ENCODE measurements at places on chromosomes 7 and 10.

DNA sequence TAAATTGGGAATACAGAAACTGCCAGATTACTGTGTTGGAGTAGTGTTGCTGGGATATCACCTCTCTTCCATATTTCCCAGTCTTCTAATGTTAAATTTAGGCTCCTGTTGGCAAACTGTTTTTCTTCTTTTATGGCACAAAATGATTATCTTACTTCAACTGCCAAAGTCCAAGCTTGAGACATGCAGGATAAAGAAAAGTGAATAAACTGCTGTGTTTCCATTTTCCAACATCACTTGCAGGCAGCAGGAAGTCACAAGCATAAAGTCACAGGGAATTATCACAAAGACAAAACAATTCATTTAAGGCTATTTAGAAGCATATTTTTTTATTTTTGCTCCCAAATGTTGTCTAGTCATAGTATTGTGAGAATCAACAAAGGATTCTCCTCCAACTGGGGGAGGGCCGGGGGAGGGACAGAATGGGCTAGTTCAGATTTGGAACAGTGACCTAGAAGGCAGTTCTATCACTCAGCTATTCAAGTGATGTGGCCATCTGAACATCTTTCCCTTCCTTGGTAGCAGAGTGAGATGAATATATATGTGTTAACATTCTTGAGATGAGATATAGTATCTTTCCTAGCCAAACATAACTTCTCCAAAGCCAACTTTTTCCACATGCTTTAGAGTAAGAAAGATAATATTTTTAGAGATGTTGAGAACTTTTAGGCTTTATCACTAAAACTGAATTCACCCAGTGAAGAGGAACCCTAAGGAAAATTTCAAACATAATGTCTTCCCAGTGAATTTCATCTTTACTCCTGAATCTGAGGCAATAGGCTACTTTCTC, 364.7 kb downstream of the CTNNA3 start:
- no peaks in the 10 kb centered on the region for H3K36me3 ChIP-seq
- H3K27ac ChIP-seq: no peak overlapping the region
- no peaks in the 10 kb centered on the region for H3K4me1 ChIP-seq
- no peak for DNase-seq
- no peaks in the 10 kb centered on the region for H3K27me3 ChIP-seq

DNA sequence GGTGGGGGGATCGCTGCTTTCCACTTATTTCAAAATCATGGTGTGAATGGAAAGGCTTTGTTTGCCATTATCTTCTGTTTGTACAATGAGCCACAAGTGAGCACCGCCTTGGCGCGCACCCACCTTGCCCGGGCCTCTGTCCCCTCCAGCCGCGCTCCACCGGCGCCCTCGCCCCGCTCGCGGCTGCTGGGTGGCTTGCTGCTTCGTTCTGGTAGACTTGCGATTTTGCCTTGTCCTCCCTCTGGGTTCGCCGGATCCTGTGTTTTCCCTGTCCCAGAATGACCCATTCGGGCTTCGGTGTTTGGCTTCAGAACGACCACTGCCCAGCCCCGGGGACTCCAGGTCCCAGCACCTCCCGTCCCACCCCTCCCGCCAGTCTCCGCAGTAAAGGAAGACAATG, 273.0 kb upstream of the BMPER start:
- H3K27me3 ChIP-seq: no peaks in the 10 kb centered on the region
- no peaks in the 10 kb centered on the region for H3K4me1 ChIP-seq

DNA sequence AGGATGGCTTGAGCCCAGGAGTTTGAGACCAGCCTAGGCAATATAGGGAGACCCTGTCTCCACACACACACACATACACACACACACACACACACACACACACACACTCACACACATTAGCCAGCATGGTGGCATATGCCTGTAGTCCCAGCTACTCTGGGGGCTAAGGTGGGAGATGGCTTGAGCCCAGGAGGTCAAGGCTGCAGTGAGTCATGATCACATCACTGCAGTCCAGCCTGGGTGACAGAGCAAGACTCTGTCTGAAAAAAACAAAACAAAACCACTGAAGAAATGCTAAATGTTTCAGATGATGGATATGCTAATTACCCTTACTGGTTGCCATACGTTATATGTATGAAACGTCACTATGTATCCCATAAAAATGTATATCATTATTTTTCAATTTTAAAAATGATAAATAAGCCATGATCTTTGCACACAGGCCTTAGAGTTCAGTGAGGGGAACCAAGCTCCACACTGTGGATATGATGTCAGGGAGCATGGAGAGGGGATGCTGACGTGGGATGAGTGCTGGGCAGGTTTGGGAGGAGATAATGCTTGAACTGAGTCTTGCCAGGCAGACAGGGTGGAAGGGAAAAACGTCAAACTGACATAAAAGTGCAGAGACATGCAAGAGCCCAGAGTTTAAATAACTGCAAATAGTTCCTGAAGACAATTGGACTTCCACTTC, 45.9 kb upstream of the ARHGAP12 start:
- H3K27ac ChIP-seq: no peak overlapping the region
- peaks cover 7% of the 10 kb centered on the region for H3K4me1 ChIP-seq
- H3K36me3 ChIP-seq: peaks cover 2% of the 10 kb centered on the region
- no peak overlapping the region for H3K4me3 ChIP-seq

GRCh38 chr10:96619796-96620773, 33.3 kb upstream of the TM9SF3 start:
- peaks cover 8% of the 10 kb centered on the region for H3K4me1 ChIP-seq
- H3K4me3 ChIP-seq: no peak overlapping the region
- no peak for DNase-seq
- peak overlapping the region; percentile 72 for H3K27ac ChIP-seq
- peaks cover 47% of the 10 kb centered on the region for H3K36me3 ChIP-seq
- no peaks in the 10 kb centered on the region for H3K27me3 ChIP-seq

DNA sequence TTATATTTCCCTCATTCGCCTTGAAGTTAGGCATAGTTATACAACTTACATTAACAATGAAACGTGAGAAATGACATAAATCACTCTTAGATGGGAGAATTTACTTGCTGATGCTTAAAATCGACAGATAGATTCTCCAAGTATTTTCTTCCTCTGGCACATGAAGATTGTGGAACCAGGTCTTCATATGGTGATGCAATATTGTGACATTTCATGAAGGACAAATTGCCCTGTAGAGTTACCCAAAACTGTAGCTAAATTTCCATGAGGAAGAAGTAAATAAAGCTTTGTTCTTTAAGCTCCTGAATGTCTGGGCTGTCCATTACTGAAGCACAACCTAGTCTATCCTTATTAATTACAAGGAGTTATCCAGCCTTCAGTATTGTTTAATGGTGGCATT, 353.1 kb downstream of the THSD7A start:
- H3K27me3 ChIP-seq: no peaks in the 10 kb centered on the region
- no peak for DNase-seq
- no peaks in the 10 kb centered on the region for H3K36me3 ChIP-seq

DNA sequence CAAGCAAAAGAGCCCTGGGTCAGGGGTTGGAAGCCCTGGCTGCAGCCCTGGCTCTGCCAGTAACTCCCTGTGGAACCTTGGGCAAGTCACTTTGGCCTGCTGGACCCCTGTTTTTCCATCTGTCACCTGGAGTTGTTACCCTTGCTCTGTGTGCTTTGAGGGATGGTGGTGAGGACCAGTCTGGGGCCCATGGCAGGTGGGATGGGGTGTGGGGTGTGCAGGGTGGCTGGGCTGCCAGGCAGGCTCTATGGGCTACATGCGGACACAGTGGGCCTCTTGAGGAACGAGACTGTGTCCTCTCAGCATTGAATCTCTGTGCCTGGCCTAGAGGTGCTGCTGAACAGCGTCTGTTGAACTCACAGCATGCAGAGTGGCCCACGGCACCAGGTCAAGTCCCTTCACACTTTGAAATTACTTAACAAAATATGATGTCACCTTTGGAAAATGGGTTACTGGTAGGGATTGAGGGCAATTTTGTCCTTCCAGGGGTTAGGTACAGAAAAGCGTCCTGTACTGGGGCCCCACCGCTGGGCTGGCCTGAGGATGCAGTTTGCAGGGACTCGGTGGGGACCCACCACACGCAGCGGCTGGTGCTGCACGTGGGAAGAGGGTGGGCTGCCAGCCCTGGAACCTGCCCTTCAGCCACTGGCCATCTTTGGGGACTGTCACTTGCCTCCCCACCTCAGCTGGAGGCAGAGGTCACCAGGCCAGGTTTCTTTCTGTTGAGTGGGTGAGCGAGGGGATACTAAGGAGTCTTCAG, 45.3 kb downstream of the PRF1 start:
- H3K4me3 ChIP-seq: no peak overlapping the region
- no peak overlapping the region for H3K27ac ChIP-seq
- H3K36me3 ChIP-seq: peaks cover 2% of the 10 kb centered on the region
- no peak for DNase-seq

- no peak for DNase-seq
- no peaks in the 10 kb centered on the region for H3K4me1 ChIP-seq
- H3K4me3 ChIP-seq: no peak overlapping the region
- H3K27me3 ChIP-seq: peaks cover 8% of the 10 kb centered on the region
- no peak overlapping the region for H3K27ac ChIP-seq
Observed at GRCh38 chr10:8144496-8144895, 90.0 kb downstream of the GATA3 start.

- H3K27ac ChIP-seq: no peak overlapping the region
- peaks cover 16% of the 10 kb centered on the region for H3K27me3 ChIP-seq
- no peaks in the 10 kb centered on the region for H3K4me1 ChIP-seq
Observed at GRCh38 chr10:8069627-8070026, 15.1 kb downstream of the GATA3 start.

GRCh38 chr10:10589540-10590303, 427.9 kb upstream of the CELF2 start:
- H3K27ac ChIP-seq: no peak overlapping the region
- no peaks in the 10 kb centered on the region for H3K4me1 ChIP-seq
- H3K36me3 ChIP-seq: no peaks in the 10 kb centered on the region

DNA sequence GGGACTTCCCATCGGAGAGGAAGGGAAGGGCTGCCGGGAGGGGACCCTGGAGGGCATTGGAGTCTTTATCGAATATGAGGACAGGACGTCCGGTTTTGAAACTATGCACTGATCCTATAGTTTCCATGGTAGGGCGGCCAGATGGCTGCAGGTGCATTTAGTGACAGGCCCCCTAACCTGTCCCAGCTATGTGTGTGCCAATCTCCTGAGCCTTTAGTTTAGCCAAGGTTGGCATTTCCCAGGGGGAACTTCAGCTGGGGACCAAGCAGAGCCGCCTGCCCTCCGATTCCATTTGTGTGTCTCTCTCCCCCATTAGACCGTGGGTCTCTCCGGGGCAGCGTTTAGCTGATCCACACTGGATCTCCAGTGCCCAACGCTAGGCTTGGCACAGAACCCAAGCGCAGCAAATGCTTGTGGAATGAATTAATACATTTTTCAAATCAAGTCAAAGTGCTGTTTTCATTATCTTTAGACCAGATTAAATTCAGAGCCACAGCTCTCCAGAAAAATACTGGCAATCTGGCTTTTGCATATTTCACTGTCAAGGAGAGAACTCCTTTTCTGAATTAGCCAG, 19.9 kb downstream of the TMEM270 start:
- no peak overlapping the region for H3K27ac ChIP-seq
- H3K36me3 ChIP-seq: no peaks in the 10 kb centered on the region
- H3K4me1 ChIP-seq: no peaks in the 10 kb centered on the region
- H3K4me3 ChIP-seq: no peak overlapping the region
- no peak for DNase-seq
- peaks cover 13% of the 10 kb centered on the region for H3K27me3 ChIP-seq

GRCh38 chr10:68301790-68302502, 29.9 kb upstream of the HNRNPH3 start:
- H3K27me3 ChIP-seq: no peaks in the 10 kb centered on the region
- H3K36me3 ChIP-seq: no peaks in the 10 kb centered on the region
- peaks cover 23% of the 10 kb centered on the region for H3K4me1 ChIP-seq

- no peak overlapping the region for H3K27ac ChIP-seq
- DNase-seq: no peak
- peaks cover 3% of the 10 kb centered on the region for H3K36me3 ChIP-seq
- no peak overlapping the region for H3K4me3 ChIP-seq
Observed at GRCh38 chr10:3395458-3395861, 222.9 kb upstream of the PITRM1 start.

- no peak overlapping the region for H3K4me3 ChIP-seq
- H3K36me3 ChIP-seq: peaks cover 6% of the 10 kb centered on the region
- peaks cover 45% of the 10 kb centered on the region for H3K4me1 ChIP-seq
- no peak for DNase-seq
Observed at GRCh38 chr7:37424995-37425394, 23.7 kb downstream of the ELMO1 start.

- H3K27ac ChIP-seq: no peak overlapping the region
- no peak for DNase-seq
- H3K4me3 ChIP-seq: no peak overlapping the region
Observed at GRCh38 chr10:130686689-130687300, 550.6 kb downstream of the GLRX3 start.

DNA sequence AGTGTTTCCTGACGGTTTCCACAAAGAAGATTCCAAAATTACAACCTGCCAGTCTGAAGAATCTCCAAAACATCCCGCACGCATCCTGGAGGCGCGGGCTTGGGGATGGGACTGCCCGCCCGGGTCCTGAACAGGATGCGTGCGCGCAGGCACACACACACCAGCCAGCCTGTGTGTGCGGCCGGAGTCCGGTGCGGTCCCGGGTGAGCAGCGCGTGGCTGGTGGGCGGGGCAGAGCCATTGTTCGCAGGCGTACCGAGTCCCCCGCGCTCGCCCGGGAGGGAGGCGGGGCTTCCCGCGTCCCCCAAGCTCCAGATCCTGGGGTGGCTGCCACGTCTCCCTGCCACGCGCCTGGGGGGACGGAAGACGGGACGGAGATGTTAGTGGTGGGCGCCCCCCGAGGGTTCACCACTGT, 675 bp upstream of the SCD start:
- peaks cover 16% of the 10 kb centered on the region for H3K4me1 ChIP-seq
- peak; percentile 51 for DNase-seq
- peak overlapping the region; percentile 78 for H3K4me3 ChIP-seq
- H3K27me3 ChIP-seq: no peaks in the 10 kb centered on the region

DNA sequence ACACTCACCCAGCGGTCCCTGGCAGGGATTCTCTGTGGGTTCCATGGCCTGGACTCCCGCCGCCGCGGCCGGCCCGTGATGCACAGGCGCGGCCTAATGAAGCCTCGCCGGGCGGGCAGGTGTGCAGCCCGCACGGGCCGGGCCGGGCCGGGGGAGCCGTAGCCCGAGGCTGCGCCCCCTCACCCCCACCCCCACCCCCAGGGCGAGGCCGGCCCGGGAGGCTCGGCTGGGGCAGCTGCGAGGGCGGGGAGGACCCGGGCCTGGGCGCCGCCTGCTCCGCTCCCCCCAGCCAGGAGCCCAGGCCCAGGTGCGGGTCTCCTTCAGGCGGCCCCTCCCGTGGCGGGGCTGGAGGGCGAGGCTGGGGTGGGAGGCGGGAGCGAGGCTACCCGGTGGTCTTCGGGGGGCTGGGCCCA, at the start of gene NOBOX:
TSS of gene NOBOX (minus strand) at position 45 of the 413 bp plus-strand sequence.
- no peak for DNase-seq
- H3K4me3 ChIP-seq: no peak within 1 kb of the TSS
- no peak within 1 kb of the TSS for H3K27ac ChIP-seq
- peaks cover 19% of the 10 kb centered on the region for H3K27me3 ChIP-seq
- H3K4me1 ChIP-seq: no peaks in the 10 kb centered on the region

DNA sequence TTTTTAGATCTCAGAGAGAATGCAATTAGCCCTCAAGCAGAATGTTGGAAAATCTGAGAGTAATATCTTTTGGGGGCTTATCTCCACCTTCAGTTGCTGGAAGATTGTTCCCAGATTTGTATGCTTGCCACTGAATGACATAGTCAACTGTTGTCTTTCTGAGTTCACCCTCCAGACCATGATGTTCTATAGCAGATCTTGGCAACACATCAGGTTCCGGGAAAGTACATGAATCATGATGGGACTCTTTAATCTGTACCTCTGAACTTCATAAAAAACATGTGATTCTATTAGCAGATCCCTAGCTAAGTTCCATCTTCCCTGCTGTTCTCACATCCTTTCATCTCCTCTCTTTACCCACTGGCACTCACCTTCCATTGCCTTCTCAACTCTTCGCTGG, 68.9 kb downstream of the PLCE1 start:
- no peaks in the 10 kb centered on the region for H3K4me1 ChIP-seq
- no peak overlapping the region for H3K4me3 ChIP-seq
- DNase-seq: no peak
- H3K27ac ChIP-seq: no peak overlapping the region
- no peaks in the 10 kb centered on the region for H3K36me3 ChIP-seq
